ENCODE measurements at places on chromosomes 11 and 22.

- no peak for DNase-seq
Measured at GRCh38 chr11:62061356-62062222, 62.2 kb upstream of the INCENP start.

GRCh38 chr11:67344264-67344663 lies 9.1 kb downstream of the POLD4 start:
- no peak for DNase-seq

- peak; percentile 27 for DNase-seq
Measured at GRCh38 chr11:61910187-61911127, 6.9 kb downstream of the RAB3IL1 start.

GRCh38 chr11:44095506-44096359 lies at the start of gene EXT2:
Gene EXT2, plus strand, starts transcription at chr11:44095678. Its CDS starts 12,035 bp downstream, at chr11:44107713.
- DNase-seq: peak; percentile 72

- DNase-seq: no peak
Measured at GRCh38 chr11:8719721-8720120, 37.1 kb downstream of the RPL27A start.

DNA sequence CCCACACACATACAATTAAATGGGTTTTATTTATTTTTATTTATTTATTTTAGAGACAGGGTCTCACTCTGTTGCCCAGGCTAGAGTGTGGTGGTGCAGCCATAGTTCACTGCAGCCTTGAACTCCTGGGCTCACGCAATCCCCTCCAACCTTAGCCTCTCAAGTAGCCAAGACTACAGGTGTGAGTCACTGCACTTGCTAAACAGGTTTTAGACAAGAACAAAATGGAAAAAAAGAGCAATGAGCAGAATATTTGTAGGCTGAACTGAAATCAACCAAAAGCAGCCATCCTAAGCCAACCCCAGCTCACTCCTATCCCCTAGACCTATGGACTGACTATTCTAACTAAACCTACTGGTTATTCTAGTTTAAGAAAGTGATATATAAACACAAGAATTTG lies 37.8 kb downstream of the MRE11 start:
- DNase-seq: no peak

DNA sequence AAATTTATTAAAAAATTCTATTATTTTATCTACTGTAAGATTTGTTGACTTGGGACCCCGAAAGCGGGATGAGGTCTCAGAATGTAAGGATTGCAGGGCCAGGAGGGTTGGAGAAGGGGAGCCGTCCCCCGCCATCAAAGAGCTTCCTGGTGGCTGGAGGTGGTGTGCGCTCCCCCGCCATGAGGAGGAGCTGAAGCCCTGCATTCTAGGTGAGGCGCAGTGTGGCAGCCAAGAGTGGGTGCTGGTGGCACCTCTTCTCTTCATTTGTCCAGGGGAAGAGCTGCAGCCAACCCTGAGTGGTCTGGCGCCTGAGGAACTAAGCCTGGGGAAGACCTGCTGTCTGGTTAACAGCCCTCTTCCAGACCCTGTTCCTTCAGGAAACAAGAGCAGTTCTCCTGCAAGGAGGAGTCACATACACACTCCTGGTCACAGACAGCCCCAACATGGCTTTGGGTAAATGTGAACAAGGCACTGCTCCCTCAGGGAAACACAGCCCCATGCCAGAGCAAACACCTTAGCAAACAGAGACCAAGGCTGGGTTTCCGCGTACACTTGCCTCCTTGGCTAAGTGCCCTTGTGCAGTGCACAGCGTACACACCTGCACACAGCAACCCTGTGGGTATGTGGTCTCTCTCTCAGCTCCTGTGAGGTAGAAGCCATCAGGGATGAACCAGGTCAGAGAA lies 17.3 kb downstream of the RTN4RL2 start:
- no peak for DNase-seq

DNA sequence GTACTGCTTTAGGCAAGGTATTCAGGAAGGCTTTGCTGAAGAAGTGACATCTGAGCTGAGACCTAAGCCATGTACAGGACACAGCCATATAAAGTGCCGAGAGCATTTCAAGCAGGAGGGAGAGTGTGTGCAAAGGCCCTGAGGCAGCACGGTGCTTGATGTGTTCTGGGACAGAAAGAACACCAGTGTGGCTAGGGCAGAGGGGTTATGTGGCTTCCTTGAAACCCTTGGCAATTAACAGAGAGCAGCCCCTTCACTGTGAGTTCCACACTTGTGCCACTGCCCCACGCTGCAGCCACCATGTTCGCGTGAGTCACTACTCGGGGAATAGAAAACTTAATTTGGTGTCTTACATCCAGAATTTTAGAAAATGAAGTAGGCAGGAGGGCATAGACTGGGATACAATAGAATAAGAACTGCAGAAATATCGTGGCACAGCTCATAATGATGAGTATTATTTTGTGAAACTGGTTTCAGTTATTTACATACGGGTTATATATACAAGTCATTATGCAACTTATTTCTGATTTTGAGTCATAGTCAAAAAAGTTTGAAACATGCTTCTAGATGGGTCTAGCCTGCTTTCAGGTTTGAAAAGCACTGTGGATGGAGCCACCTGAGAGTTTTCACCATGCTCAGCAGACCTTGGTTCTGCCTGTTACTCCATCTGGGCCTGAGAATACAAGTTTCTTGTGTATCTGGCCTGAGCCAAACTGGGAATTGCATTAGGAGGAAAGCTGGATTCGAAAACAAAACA lies 11.8 kb downstream of the IL10RA start:
- no peak for DNase-seq

- DNase-seq: no peak
Measured at GRCh38 chr11:101498891-101499290, 84.9 kb downstream of the TRPC6 start.

- no peak for DNase-seq
Measured at GRCh38 chr11:124119103-124119502, 3.9 kb downstream of the VWA5A start.

DNA sequence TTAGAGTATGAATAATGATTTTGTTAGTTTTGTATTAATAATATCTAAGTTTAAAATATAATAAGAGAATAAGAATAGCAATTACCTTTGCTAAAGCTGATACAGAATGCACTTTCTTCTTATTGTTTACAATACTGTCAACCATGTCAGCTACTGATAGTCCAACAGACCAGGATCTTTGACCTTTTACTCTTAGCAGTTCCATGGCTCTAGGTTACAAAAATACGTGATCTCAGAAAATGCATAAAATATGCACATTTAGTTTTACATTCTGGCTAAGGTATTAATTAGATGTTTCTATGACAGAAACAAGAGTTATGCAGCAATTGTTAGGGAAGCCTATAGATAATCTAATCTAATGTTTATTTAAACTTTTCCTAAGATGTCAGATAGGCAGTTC lies 7.5 kb upstream of the TSG101 start:
- DNase-seq: no peak

GRCh38 chr11:76023236-76024068 lies 182.8 kb downstream of the WNT11 start:
- DNase-seq: no peak

GRCh38 chr11:110303414-110303826 lies 7.0 kb upstream of the RDX start:
- no peak for DNase-seq

GRCh38 chr11:2363577-2364370 lies 13.3 kb upstream of the CD81 start:
- DNase-seq: no peak

GRCh38 chr11:26930518-26931247 lies 63.2 kb upstream of the FIBIN start:
- DNase-seq: peak; percentile 78

DNA sequence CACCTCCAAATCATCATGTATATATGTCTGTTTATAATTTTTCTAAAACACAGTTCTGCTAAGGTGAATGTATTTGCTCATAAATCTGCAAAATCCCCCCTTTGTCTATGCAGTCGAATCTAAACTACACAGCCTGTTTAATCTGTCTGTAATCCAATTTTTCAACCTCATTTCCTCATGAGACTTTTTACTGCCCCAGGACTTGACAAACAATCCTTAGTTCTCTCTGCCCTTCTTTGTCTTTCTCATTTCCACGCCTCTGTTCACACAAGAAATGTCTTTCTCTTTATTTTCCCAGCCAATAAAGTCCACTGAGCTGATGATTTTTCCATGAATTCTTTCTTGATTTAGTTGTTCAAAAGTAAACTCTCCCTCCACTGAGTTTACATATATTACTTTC lies 1154.3 kb downstream of the FAM181B start:
- no peak for DNase-seq

DNA sequence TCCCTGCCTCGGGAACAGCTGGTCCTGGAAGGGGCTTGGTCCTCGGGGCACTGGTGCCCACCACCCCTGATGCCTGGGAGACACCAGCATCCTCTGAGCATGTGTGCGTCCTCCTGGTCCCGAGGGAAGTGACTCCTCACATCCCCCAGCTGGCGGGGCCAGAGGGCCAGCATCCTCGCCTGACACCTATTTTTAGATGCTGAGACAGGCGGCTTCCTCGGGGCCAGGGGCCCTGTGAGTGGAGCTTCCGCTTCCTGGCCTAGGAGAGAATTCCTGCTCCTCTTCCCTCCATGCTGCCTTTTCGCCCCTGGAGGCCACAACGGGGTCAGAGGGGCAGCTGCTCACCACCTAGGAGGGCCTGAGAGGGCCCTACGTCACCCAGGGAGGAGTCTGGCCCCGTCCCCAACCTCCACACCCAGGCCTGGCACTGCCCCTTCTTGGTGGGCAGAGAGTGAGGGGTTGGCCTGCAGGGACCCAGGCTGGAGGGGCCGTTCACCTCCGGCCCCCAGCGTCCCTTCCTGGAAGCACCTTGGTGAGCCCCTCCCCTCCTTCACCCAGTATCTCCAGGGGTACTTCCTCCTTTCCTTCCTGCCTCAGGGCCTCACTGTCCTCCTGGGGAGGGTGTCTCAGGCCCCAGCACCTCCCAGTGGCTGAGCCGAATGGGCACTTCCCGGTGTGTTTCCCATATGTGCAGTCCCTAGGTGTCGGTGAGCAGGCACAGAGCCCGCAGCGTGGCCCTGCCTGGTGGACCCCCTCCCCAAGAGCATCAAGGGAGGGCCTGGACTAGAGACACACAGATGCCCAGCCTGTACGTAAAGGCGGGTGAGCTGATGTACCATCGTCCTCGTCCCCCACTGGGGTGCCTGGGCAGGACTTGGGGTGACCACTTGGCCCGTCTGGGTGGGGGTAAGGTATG lies 6.1 kb downstream of the CD81 start:
- DNase-seq: peak; percentile 67

- no peak for DNase-seq
Measured at GRCh38 chr11:21976210-21976609, 216.7 kb upstream of the ANO5 start.

DNA sequence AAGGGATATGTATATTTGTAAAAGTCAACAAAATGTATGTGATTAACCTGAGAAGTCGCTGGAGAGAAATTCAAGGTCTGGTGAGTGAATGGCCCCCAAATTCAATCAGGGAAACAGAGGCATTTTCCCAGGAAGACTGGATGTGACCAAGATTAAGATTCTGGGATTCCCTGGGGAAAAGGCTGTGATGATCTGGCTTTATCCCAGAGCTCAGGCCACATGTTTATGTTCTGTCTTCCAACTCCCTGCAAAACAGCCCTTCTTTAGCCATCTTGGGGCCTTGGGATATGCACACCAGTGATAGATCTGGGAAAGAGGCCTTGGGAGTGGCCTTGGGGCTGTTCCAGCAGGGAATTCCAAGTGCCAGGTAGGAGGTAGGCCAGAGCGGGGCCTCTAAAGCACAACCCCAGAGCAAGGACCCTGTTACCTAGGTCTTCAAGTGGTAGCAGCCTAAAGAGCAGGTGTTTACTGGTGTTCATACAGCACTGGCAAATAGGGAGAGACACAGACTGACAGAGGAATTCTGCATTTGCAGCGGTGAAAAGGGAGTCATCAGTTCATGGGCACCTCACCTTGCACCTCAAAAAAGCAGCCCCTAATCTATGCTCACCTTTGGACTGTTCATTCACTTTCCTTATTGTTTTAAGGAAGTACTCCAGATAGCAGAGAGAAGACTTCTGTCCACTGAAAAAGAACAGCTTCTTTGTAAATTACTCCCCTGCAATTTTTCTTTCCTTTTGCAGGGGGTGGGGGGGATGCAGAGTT lies 312.4 kb downstream of the BUD13 start:
- no peak for DNase-seq

DNA sequence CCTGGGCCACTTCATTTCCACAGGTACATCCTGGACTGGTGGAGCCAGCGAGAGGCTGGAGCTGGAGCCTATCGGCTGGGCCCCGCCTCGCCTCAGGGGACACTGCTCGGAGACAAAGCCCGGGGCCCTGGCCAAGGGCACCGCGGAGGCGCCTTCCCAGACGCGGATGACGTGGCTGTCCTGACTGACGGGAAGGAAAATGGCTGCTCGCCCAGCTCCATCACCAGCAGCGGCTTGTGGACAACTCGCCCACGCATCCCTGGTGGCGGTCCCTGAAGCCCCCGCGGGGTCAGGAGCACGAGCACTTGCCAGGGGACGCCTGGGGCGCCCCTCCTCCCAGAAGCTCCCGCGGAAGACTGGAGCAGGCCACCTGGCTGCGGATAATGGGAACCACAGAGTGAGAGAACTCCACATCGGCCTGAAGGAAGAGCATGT lies 49.6 kb downstream of the CECR2 start:
- DNase-seq: no peak

- peak; percentile 69 for DNase-seq
Measured at GRCh38 chr11:34345991-34346480, 11.8 kb downstream of the ABTB2 start.

DNA sequence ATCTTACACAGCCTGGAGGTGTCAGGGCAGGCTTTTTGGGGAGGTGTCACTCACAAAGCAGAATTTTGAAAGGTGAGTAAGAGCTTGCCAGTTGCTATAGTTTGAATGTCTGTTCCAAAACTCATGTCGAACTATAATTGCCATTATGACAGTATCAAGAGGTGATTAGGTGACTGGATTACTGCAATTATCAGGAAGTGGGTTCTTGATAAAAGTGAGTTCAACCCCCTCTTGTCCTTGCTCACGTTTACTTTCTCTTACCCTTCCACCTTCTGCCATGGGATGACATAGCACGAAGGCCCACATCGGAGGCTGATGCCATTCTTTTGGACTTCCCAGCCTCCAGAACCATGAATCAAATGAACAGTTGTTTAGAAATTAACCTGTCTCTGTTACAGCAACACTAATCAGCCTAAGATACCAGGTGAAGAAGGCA lies 4.7 kb upstream of the C11orf86 start:
- DNase-seq: no peak

DNA sequence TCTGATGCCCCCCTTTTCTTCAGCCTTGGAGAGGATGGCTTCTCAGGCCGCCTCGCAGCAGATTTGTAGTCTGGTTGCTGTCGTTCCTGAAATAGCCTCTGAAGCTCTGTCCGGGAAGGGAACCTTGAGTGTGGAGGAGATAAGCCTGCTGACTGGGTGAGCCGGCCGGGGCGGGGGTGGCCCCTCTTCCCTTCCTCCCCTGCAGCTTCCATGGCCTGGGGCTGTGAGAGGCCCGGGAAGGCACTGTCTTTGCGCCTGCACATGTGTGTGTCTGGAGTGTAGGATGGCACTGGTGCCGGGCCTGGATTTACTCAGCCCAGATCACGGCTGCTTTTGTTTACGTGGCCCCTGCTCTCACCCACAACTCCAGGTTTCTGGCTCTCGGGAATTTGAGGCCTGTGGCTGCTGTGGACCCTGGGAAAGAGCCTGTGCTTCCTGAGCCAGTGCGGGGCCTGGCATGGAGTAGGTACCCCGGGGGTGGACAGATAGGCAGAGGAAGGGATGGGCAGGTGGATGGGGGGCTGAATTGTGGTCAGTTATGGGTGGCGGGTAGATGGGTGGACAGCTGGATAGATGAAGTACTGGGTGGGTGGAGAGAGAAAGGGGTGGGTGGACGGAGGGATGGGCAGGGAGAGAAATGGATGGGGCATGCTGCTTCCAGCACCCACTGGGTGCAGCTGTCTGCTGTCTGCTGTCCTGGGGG lies 16.6 kb downstream of the KCNQ1 start:
- DNase-seq: no peak

- peak; percentile 14 for DNase-seq
Measured at GRCh38 chr11:32448232-32448631, 12.9 kb upstream of the WT1 start.

All from fibroblast of mammary gland (primary cell).